ENCODE measurements at places on chromosomes 5 and 9.

DNA sequence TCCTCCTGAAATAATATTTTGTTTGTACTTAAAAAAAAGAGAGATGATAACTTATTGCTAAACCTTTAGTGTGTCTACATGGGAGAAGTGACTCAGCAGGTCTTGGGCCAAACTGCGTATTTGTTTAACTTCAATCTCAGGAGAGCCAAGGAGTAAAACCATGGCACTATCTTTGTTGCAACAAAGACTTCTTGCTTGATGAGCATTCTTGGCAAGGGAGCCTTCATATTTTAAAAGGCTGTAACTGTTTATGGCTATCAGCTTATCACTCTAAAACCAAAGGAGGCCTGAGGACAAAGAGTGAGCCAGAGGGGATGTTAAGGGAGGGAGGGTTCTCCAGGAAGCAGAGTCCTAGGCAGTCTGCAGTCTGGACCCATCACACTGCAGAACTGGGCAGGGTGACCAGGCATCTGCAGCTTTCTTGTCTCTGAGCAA, 216.2 kb upstream of the S1PR3 start:
- no peak for DNase-seq

DNA sequence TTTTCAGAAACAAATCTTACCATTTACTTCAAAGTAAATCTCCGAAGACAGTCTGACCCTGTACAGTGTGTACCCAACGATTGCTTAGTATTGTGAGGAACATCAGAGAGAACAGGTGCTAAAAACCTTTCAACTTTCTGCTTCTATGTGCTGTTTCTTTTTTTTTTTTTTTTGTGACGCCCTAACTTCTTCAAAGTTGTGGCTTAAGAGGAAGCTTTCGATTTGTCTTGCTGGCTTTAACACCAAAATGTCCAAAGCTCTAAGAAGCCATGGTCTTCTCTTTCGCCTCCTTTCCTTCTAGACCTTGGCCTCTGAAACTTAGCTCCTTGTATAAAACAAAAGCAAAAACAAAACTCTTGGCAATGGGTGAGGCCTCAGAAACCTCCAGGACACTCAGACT, 1.2 kb downstream of the TNFSF8 start:
- DNase-seq: no peak

- no peak for DNase-seq
Measured at GRCh38 chr5:132651838-132652469, 6.0 kb upstream of the IL13 start.

DNA sequence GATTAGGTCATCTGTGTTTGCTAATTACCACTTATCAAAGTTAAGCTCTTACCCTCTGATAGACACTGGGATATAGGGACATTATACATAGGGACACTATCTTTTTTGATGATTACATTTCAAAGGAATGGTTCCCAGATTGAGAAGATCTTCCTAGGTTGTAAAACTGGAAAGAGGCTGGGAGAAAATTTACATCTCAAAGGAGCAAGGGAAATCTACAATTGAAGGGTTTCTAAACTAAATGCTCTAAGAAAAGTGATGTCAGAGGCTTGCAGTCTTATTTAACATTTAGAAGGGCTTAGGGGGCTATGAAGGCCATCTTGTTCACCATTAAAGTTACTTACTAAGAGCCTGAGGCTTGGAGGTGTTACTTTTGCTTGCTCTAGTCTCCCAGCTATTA, 242.8 kb downstream of the PRR16 start:
- DNase-seq: no peak

- no peak for DNase-seq
Measured at GRCh38 chr9:14418301-14418940, 104.5 kb upstream of the NFIB start.

- no peak for DNase-seq
Measured at GRCh38 chr9:110048976-110049698, 158.8 kb downstream of the C9orf152 start.

GRCh38 chr9:34337403-34337802, 8.0 kb downstream of the NUDT2 start:
- no peak for DNase-seq

- no peak for DNase-seq
Measured at GRCh38 chr9:111907147-111907546, 10.5 kb downstream of the UGCG start.

DNA sequence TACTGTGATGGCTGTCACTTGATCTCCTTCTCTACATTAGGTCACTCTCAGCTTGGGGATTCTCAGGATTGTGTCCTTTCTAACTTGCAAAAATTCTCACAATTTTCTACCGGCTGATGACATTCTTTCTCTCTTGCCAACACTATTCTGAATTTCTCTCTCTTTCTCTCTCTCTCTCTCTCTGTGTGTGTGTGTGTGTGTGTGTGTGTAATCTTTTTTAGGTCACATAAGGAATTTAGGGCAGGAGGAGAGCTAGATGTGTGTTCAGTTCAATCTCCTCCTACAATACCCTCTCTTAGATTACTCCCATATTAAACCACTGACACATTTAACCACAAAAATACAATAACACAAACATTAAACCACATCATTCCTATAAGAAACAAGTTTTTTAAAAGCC, 242.3 kb upstream of the NREP start:
- DNase-seq: no peak

DNA sequence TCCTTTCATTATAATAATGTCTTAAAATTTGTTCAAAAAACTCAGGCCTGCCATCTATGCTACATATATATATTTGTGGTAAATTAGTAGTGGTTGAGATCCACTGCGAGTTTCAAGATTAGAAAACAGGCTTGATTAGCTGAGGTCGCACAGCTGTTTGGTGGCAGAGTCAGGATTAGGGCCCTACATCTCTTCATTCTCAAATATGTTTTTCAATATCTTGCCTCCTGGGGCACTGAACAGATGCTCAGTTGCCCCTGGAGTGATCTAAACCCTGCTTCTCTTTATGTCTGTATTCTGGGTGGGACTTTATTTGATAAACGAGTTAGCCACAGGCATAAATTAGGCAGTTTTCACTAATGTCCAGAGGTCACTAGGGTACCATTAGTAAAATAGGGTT, 27.8 kb upstream of the CEP120 start:
- DNase-seq: no peak

GRCh38 chr9:68668127-68668526, 36.9 kb upstream of the PIP5K1B start:
- DNase-seq: no peak

- DNase-seq: no peak
Measured at GRCh38 chr5:78509145-78509865, 139.3 kb downstream of the LHFPL2 start.

DNA sequence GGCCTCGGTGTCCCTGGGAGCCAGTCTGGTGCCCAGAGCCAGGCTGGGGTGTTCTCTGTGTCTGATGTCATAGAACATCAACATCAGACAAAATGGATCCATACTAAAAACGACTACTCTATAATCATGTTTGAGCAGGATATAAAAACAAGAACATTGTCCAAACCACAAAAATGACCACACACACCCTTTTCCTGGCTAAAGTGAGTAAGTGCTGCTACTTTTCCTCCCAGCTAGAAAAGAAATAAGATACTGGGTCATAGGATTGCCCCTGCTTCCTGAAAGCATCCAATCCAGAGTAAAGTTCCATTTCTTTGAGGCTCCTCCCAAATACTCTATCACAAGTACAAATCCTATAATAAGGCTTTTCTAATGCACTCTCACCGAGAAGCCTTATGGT, 19.7 kb upstream of the TRAF1 start:
- DNase-seq: no peak

DNA sequence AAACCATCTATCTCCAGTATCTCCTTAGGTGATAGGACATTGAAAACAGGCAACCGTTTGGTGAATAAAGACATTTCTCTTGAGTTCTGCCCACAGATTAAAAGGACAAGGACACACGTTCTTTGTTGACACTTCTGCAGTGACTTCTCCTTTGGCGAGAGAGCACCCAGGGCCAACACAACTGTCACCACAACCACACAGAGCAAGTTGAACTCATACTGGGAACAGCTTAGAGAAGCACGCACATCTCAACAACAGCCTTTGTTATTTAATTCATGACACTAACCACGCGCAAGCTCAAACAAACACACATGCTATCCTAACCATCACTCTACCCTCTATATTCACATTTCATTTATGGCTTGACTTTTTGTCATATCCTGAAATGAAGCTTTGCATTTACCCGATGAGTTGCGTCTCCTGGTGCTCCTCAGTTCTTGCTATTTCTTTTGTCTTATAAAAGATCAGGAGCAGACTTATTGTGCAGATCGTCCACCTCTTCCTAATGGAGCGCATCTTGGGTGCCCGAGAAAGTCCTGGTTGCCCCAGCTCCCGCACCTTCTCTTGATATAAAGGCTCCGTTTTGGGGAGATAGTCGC, 543 bp downstream of the ST8SIA4 start:
- peak; percentile 1 for DNase-seq

- no peak for DNase-seq
Measured at GRCh38 chr9:36924071-36924470, 110.0 kb downstream of the PAX5 start.

DNA sequence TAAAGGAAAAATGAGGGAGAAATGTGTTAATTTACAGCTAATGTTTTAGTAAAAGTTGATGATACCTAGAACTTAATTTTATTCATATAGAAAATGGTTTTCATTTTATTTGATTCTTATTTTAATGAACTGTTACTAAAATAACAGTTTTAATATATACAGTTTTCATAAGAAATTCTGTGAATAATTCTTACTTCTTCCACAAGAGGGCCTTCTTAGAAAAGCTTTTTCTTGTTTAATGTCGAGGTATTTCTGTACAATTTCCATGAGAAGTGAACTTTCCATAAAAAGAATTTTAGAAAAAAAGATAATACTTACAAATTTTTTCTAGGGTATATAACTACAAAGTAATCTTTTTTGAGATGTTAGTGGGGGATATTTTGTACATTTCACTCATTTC, 73.9 kb downstream of the KLF9 start:
- DNase-seq: peak; percentile 10

GRCh38 chr9:34413231-34413852, 36.6 kb upstream of the MYORG start:
- peak; percentile 57 for DNase-seq
